Fibroblast of the aortic adventitia (primary cell): ENCODE measurements at places on chromosomes 1 and 21. TPM values are rescaled to one million over a fixed set of nuclear protein-coding genes. Genes with fewer than 3 reads are reported as not detected.

OLFML2B gene
- 12.0 and 14.5 TPM in 2 replicates for total RNA-seq

HYI gene
- total RNA-seq: 24.0 and 33.2 TPM in 2 replicates

CSRP1 gene
- 86.9 and 120 TPM in 2 replicates for total RNA-seq

LAPTM5 gene
- 0.16 and 0.18 TPM in 2 replicates for total RNA-seq

EPHA8 gene
- not detected in 2 replicates for total RNA-seq

S100B gene
- total RNA-seq: 1.1 and 1.2 TPM in 2 replicates

DNA sequence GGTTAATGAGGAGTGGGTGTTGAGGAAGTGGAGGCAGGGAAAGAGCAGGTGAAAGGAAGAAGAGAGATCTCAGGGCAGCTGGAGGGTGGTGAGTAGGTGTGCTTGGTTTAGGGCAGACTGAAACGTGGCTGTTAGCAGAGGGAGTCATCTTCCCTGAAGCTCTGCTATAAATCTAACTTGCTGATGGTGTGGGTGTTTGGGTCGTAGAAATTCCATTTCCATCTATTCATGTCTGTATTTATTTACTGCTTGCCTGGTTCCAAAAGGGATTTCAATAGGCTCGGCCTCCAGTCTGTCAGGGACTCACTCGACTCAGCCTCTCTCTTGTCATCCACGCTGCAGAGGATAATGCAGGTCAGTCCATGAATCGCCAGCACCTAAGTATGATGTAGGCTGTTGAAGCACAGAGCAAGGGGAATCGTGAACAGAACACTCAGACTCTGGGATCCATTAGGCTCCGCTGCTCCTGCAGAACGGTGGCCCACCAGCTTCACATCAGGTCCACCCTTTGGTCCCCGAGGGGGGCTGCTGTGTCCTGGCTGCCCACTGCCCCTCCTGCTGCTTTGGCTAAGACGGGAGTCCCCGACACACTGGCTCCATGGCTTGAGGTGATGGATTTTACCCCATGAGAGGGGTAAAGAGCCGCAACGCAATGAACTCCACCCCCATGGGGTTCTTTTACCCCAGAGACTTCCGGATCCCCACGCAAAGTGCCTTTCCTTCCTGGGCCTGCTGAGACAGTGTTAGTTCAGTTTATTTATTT is 156.2 kb downstream of the RHOU start:
- no peak for DNase-seq

DNA sequence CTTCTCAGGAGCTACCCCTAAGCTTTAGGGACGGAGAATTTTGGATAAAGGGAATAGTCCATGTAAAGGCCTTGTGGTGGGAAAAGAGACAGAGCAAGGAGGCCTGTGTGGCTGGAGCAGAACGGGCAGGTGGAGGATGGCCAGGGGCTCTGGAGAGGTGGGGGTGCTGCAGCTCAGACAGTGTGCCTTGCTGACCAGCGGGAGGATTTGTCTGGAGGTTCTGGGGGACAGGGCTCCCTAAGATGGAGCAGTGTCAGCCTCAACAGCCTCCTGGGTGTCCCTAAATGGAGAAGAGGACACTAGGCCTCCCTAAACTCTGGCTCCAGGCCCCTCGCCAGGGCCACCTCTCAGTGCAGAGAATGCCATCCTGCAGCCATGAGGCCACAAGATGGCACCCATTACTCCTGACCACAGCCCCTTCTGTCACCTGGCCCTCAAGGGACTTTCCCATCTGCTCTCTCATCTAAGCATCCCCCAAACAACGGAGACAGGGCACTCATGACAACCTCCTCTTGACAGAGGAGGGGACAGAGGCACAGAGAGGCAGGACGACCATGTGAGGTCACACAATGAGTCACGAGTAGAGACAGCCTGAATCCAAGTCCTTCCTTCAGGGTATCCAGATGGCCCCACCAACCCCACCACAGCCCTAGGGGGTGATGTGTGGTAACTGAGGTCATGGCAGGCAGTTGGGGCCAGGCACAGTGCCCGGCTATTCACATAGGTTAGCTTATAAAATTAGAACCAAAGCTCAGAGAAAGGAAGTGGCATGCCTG is 94.7 kb downstream of the DMRTB1 start:
- DNase-seq: no peak

DNA sequence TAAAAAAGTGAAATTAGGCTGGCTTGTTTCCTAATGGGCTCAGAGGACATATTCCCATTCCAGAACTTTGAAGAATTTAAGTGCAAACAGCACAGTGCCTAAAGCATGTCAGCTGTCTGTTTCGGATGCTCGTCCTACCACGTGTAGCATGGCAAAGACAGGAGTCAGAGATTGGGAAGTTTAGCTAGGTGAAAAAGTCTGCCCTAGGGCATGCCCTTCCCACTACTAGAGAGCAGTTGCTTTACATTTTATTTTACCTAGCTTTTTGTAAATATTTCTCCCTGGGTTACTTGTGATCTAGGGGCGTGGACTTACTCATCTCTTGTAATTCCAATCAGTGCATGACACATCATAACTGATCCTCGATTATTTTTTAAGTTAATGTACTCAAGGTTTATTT is 111.1 kb downstream of the LMO4 start:
- no peak for DNase-seq

- no peak for DNase-seq
These were observed 109.0 kb downstream of the UBE2U start for GRCh38 chr1:64312431-64312830.

DNA sequence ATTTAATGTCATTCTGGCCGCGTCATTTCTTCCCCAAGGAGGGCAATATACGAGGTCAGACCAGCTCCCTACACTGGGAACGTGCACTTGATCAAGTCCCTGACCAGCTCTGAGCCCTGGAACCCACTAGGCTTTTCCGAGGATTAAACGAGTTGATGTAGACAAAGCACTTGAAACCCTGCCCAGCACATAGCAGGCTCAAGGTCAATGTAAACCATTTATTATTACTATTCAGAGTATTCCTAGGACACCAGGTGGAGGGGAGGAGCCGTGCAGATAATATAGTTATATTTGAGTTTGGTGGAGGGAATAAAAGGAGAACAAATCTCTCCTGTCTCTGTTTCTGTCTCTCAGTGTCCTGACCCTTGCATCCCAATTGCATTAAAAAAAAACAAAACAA is 174.1 kb upstream of the IGSF21 start:
- no peak for DNase-seq
